ENCODE measurements at places on chromosomes 1 and 21. TPM values are rescaled to one million over a fixed set of nuclear protein-coding genes. Genes with fewer than 3 reads are reported as not detected.

Gene LIPI
- not detected for total RNA-seq

Gene ZNF695
- 11.9 TPM for total RNA-seq

Gene NFASC
- total RNA-seq = 125 TPM

Gene PLCH2
- total RNA-seq = 11.0 TPM

Gene PODN
- 0.94 TPM for total RNA-seq

Gene MEGF6
- 14.1 TPM for total RNA-seq

Data from parietal lobe (tissue), 2 donors.